Activated CD8-positive, alpha-beta T cell treated with anti-CD3 and anti-CD28 coated beads for 36 hours (primary cell): ENCODE measurements at places on chromosomes 4 and X. TPM values are rescaled to one million over a fixed set of nuclear protein-coding genes. Genes with fewer than 3 reads are reported as not detected.
A peak's percentile ranks its signal among the peaks of the same experiment; 100 is the strongest.

AREG gene
- total RNA-seq, result 0.67 TPM

DNA sequence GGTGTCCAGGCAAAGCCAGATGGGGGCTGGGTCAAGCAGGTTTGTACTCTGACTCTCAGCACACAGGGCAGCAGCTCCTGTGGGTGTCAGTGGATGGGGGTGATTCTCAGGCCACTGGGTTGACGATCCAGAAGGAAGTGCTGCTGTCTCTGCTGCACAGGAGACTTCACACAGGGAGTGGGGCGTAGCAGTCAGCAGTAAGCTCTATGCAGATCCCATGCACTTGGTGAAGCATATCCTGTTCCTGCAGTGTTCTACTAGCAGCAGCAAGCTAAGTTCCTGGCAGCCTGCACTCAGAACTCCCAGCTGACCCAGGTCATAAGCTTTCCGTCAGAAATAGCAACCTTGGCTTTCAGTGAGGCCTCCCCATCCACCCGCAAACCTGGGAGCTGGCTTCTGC, 117.6 kb upstream of the NDST3 start:
- H3K4me1 ChIP-seq, result no peaks in the 10 kb centered on the region
- no peak overlapping the region for H3K27ac ChIP-seq
- H3K27me3 ChIP-seq, result no peaks in the 10 kb centered on the region
- H3K4me3 ChIP-seq, result no peak overlapping the region
- no peak for DNase-seq

- H3K4me3 ChIP-seq, result no peak overlapping the region
- H3K27me3 ChIP-seq, result peaks cover 3% of the 10 kb centered on the region
- no peak overlapping the region for H3K27ac ChIP-seq
- no peaks in the 10 kb centered on the region for H3K4me1 ChIP-seq
- DNase-seq, result no peak
Observed at GRCh38 chr4:183558873-183559272, 54.0 kb downstream of the ING2 start.

LDB2 gene
- total RNA-seq, result not detected

DNA sequence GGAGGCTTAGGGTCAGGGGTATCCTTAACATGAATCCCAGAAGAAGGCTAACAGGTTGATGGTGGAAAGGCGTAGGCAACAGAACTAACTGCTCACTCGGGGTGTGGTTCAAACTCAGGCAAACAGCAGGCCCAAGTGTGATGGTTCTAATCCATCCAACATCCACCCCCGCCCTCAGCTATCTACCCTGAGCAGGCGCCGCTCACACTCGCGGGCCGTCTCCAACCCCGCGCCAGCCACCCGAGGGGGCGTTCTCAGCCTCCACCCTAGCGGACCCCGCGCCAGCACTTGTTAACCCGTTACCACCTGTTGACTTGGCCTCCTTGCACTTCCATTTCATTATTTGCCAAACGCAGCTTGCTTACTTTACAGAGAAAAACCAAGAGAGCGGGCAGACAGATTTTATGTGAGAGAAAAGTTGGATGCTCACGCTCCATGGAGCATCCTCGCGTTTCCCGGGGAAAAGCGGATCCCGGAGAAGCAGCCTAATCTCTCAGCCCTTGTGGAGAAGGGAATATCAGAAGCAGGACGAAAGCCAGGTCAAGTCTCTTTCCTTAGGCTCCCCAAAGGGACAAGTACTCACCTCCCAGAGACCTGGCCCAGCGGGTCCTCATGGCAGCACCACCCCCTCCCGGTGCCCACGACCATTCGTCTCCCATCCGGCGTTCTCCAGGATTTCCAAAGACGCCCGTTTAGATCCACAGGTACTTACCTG, 773 bp downstream of the SNCA start:
- H3K4me1 ChIP-seq, result peaks cover 16% of the 10 kb centered on the region
- peak; percentile 9 for DNase-seq
- H3K36me3 ChIP-seq, result no peaks in the 10 kb centered on the region
- H3K27me3 ChIP-seq, result peaks cover 52% of the 10 kb centered on the region
- no peak overlapping the region for H3K27ac ChIP-seq

DNA sequence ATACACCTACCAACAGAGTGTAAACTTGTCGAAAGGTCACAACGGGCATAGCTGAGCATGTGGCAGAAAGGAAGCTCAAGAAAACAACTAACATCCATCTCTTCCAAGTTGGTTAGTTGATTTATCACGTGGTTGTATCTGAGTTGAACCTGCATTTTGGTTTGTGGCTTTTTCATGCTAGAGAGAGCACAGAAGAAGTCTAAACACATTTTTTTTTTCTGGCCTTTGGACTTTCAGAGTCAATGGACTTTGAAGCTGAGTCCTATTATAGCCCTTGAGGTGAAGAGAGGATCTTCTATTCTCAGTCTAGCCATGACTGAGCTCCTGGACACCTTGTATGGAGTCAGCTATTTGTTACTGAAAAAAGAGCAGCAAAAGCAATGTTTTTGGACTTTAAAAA, 150.6 kb upstream of the TRPC5 start:
- H3K27ac ChIP-seq, result no peak overlapping the region
- H3K4me3 ChIP-seq, result no peak overlapping the region
- no peak for DNase-seq
- H3K4me1 ChIP-seq, result no peaks in the 10 kb centered on the region
- H3K36me3 ChIP-seq, result no peaks in the 10 kb centered on the region

PGAM4 gene
- 1.3 TPM for total RNA-seq

FAM149A gene
- 0.38 TPM for total RNA-seq

GRCh38 chrX:129877401-129877800, 28.6 kb upstream of the UTP14A start:
- no peaks in the 10 kb centered on the region for H3K27me3 ChIP-seq
- no peaks in the 10 kb centered on the region for H3K4me1 ChIP-seq
- no peak overlapping the region for H3K27ac ChIP-seq
- no peaks in the 10 kb centered on the region for H3K36me3 ChIP-seq
- no peak overlapping the region for H3K4me3 ChIP-seq

GRCh38 chr4:20420916-20421602, 169.4 kb downstream of the SLIT2 start:
- peaks cover 4% of the 10 kb centered on the region for H3K4me1 ChIP-seq
- no peaks in the 10 kb centered on the region for H3K36me3 ChIP-seq
- DNase-seq, result no peak

NPNT gene
- not detected for total RNA-seq

DNA sequence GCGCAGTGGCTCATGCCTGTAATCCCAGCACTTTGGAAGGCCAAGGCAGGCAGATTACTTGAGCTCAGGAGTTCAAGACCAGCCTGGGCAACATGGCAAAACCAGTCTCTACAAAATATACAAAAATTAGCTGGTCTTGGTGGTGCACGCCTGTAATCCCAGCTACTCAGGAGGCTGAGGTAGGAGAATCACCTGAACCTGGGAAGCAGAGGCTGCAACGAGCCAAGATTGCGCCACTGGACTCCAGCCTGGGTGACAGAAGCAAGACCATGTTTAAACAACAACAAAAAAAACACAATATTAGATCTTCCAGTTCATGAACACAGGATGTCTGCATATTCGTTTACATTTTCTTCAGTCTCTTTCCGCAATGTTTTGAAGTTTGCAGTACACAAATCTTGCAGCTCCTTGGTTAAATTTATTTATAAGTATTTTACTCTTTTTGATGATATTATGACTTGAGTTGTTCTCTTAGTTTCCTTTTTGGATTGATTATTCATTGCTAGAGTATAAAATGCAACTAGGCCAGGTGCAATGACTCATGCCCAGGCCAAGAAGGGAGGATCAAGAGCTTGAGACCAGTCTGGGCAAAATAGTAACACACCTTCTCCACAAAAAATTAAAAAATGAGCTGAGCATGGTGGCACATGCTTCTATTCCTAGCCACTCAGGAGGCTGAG, 30.4 kb upstream of the ABCG2 start:
- H3K36me3 ChIP-seq, result no peaks in the 10 kb centered on the region
- H3K4me3 ChIP-seq, result no peak overlapping the region
- DNase-seq, result peak; percentile 13
- no peak overlapping the region for H3K27ac ChIP-seq
- peaks cover 3% of the 10 kb centered on the region for H3K27me3 ChIP-seq

- no peaks in the 10 kb centered on the region for H3K27me3 ChIP-seq
- no peak overlapping the region for H3K4me3 ChIP-seq
- no peak for DNase-seq
- peaks cover 2% of the 10 kb centered on the region for H3K4me1 ChIP-seq
- no peak overlapping the region for H3K27ac ChIP-seq
- no peaks in the 10 kb centered on the region for H3K36me3 ChIP-seq
Observed at GRCh38 chrX:150088042-150088441, 149.8 kb upstream of the EOLA2 start.

CFI gene
- total RNA-seq, result not detected

HTR2C gene
- total RNA-seq, result not detected

DNA sequence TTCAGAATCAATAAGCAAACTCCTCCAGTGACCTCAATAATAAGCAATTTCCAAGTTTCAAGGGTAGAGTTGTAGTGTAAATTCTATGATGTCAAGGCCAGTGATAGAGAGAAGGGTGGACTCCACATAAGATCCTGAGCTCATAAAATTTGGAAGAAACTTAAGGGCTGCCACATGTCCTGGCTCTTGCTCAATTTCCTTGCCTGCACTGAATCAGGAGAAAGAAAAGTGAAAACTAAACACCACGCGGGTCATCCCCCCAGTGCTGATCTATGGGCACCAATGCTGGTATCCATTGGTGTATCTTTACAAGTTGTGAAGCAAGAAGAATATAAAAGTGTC, 392.0 kb upstream of the INTU start:
- H3K27ac ChIP-seq, result no peak overlapping the region
- H3K27me3 ChIP-seq, result no peaks in the 10 kb centered on the region
- no peak overlapping the region for H3K4me3 ChIP-seq
- no peaks in the 10 kb centered on the region for H3K4me1 ChIP-seq
- no peaks in the 10 kb centered on the region for H3K36me3 ChIP-seq
- no peak for DNase-seq

- no peak overlapping the region for H3K27ac ChIP-seq
- DNase-seq, result no peak
- no peak overlapping the region for H3K4me3 ChIP-seq
- no peaks in the 10 kb centered on the region for H3K4me1 ChIP-seq
- no peaks in the 10 kb centered on the region for H3K27me3 ChIP-seq
Observed at GRCh38 chr4:111775556-111776297, 369.5 kb upstream of the FAM241A start.

DNA sequence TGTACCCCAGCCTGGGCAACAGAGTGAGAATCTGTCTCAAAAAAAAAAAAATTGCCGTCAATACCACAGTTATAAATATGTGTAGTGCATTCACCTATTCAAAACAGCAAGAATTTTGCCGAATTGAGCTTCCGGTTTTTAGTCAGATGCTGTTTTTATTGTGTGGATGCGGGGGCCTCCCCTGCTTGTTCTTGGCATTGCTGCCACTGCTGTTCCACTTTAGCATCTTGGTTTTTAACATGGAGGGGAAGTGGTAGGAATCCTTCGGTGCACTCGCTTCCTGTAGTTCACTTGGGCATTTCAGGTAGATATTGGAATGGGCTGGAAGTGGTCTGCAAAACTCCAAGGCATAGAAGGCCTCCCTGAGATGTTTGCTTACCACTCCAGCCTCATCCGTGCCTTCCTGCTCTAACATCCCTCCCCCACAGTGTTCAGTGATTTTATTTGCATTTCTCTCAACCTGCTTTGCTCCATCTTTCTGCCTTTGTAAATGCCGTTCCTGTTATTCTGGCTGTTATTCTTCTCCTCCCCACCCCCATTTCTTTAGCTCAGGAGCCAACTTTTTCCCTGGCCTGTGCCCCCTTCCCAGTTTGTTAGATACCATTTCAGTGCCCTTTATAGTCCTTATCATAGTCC, 25.5 kb downstream of the MOB1B start:
- peak overlapping the region; percentile 16 for H3K27ac ChIP-seq
- H3K4me3 ChIP-seq, result peak overlapping the region; percentile 48
- peak; percentile 54 for DNase-seq

KLB gene
- total RNA-seq, result not detected

GRCh38 chr4:149029056-149029651, 586.9 kb upstream of the NR3C2 start:
- H3K4me3 ChIP-seq, result no peak overlapping the region
- H3K36me3 ChIP-seq, result no peaks in the 10 kb centered on the region
- peaks cover 2% of the 10 kb centered on the region for H3K27me3 ChIP-seq

DNA sequence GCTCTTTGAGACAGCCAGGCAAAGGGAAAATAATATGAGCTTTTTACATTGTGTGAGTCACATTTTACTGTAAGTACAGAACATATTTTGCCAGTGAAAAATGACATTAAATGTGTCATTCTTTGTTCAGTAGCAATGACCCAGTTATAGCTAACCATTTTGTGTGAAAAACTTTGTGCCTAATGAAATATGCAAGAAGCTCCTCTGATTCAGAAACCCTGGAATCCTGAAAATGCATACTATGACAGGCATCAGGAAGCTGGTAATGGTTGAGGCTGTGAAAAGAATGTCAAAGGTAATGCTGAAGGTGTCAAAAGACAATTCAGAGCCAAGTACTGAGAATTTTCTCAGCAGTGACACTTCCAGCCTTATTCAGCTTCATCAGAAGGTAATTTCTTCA, 549.5 kb upstream of the SMIM31 start:
- no peak overlapping the region for H3K4me3 ChIP-seq
- no peak overlapping the region for H3K27ac ChIP-seq
- H3K36me3 ChIP-seq, result no peaks in the 10 kb centered on the region
- H3K4me1 ChIP-seq, result no peaks in the 10 kb centered on the region

MSN gene
- 435 TPM for total RNA-seq

- H3K4me1 ChIP-seq, result no peaks in the 10 kb centered on the region
- no peak for DNase-seq
- H3K27ac ChIP-seq, result no peak overlapping the region
- H3K27me3 ChIP-seq, result peaks cover 13% of the 10 kb centered on the region
Observed at GRCh38 chr4:146023334-146023967, 84.8 kb upstream of the ZNF827 start.

SHROOM2 gene
- not detected for total RNA-seq

DNA sequence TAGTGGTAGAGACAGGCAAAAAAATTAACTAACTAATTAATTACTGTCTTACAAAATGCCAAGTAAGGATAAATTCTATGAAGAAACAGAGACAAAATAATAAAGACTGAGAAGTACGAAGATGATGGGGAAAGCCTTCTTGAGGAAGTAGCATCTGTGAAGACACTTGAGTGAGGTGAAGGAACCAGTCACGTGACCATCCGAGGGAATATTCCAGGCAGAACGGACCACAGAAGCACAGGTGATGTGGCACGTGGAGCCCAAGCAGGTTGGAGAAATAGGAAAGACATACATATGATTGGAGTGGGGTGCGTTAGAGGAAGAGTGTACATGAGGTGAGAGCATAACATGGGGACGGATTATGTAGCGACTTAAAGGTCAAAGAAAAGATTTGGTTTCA, 30.5 kb upstream of the SPP1 start:
- no peak for DNase-seq
- H3K4me3 ChIP-seq, result no peak overlapping the region
- no peak overlapping the region for H3K27ac ChIP-seq
- H3K27me3 ChIP-seq, result no peaks in the 10 kb centered on the region
- no peaks in the 10 kb centered on the region for H3K36me3 ChIP-seq

- no peaks in the 10 kb centered on the region for H3K36me3 ChIP-seq
- H3K4me3 ChIP-seq, result no peak overlapping the region
- no peak for DNase-seq
- no peak overlapping the region for H3K27ac ChIP-seq
Observed at GRCh38 chrX:109952985-109953905, 49.7 kb upstream of the TMEM164 start.

- no peak for DNase-seq
- peak overlapping the region; percentile 91 for H3K27ac ChIP-seq
- no peaks in the 10 kb centered on the region for H3K27me3 ChIP-seq
- H3K36me3 ChIP-seq, result no peaks in the 10 kb centered on the region
- H3K4me3 ChIP-seq, result peak overlapping the region; percentile 86
- peaks cover 13% of the 10 kb centered on the region for H3K4me1 ChIP-seq
Observed at GRCh38 chrX:70432936-70433847, 10.1 kb downstream of the GDPD2 start.

- no peak overlapping the region for H3K4me3 ChIP-seq
- no peak for DNase-seq
- no peaks in the 10 kb centered on the region for H3K36me3 ChIP-seq
- H3K27ac ChIP-seq, result no peak overlapping the region
Observed at GRCh38 chrX:112630187-112630586, 49.6 kb downstream of the LHFPL1 start.
